ENCODE measurements at places on chromosomes 2 and 18. TPM values are rescaled to one million over a fixed set of nuclear protein-coding genes. Genes with fewer than 3 reads are reported as not detected.

GRCh38 chr2:175964195-175964594 is 37.9 kb downstream of the LNPK start:
- H3K36me3 ChIP-seq: peaks cover 2% of the 10 kb centered on the region
- DNase-seq: no peak
- no peak overlapping the region for H3K4me3 ChIP-seq
- no peak overlapping the region for H3K27ac ChIP-seq
- H3K4me1 ChIP-seq: no peaks in the 10 kb centered on the region

GRCh38 chr2:55156326-55156725 is 75.8 kb downstream of the CLHC1 start:
- H3K36me3 ChIP-seq: no peaks in the 10 kb centered on the region
- peak overlapping the region; percentile 96 for H3K27ac ChIP-seq
- no peak for DNase-seq
- no peaks in the 10 kb centered on the region for H3K27me3 ChIP-seq

DNA sequence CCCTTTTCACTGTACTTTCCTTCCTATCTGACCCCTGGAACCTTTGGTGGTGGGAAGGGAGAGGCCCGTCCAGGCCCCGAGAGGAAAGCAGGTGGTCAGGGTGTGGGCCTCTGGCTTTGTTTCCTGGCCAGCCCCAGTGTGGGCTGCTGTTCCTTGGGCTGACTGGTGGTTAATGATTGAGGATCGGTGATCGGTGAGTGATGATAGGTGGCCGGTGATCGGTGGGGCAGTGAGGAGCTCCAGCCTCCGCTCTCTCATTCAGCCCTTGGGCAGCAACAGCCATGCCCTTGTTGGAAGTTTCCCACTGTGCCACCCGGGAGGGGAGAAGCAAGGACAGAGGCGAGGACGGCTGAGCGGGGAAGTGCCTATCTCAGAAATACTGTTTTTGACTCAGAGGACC is 7.3 kb downstream of the ACKR3 start:
- no peaks in the 10 kb centered on the region for H3K36me3 ChIP-seq
- no peaks in the 10 kb centered on the region for H3K4me1 ChIP-seq
- no peak overlapping the region for H3K27ac ChIP-seq
- no peaks in the 10 kb centered on the region for H3K27me3 ChIP-seq

Gene NT5C1B
- not detected for polyA plus RNA-seq

Data from SK-N-SH (cell line).